ENCODE measurements at places on chromosomes 5 and 9. TPM values are rescaled to one million over a fixed set of nuclear protein-coding genes. Genes with fewer than 3 reads are reported as not detected.

The KIF4B gene
- total RNA-seq, result not detected

The IFNA17 gene
- total RNA-seq, result not detected

The SPZ1 gene
- total RNA-seq, result not detected

The ZNF483 gene
- 0.26 TPM for total RNA-seq

The PFN3 gene
- total RNA-seq, result not detected

The CENPK gene
- total RNA-seq, result 4.3 TPM

The ARHGEF37 gene
- 2.4 TPM for total RNA-seq

The GZMA gene
- 1.7 TPM for total RNA-seq

The PTAR1 gene
- 22.0 TPM for total RNA-seq

The LCN15 gene
- not detected for total RNA-seq

The TEX48 gene
- not detected for total RNA-seq

The PCDHGA1 gene
- 0.12 TPM for total RNA-seq

The GPR21 gene
- 0.68 TPM for total RNA-seq

The GRIN3A gene
- 0.06 TPM for total RNA-seq

The TNFSF15 gene
- 0.04 TPM for total RNA-seq

The IL11RA gene
- 17.0 TPM for total RNA-seq

The CARD9 gene
- 0.74 TPM for total RNA-seq

The ADAMTS6 gene
- 0.56 TPM for total RNA-seq
